ENCODE measurements at places on chromosomes 3 and 15.
A peak's percentile ranks its signal among the peaks of the same experiment; 100 is the strongest.

DNA sequence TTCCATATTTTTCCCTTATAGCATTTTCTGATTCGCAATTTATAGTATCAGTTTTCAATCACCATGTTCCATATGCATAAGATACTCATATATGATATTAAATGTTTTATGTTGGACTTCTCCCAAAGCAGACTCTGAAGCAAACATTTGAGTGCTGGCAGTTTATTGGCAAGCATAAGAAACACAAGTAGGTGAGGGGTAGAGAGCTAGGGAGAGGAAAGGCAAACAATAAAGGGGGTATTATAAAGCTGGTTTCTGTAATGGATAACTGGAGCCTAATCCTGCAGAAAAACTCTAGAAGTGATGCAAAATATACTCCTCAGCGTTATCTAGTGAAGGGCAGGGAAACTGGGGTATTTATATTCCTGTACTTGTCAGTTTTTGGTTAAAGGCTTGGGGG lies 491.5 kb upstream of the TGFBR2 start:
- no peak for DNase-seq

- no peak for DNase-seq
These were observed 97.5 kb downstream of the CHDH start for GRCh38 chr3:53748512-53749271.

DNA sequence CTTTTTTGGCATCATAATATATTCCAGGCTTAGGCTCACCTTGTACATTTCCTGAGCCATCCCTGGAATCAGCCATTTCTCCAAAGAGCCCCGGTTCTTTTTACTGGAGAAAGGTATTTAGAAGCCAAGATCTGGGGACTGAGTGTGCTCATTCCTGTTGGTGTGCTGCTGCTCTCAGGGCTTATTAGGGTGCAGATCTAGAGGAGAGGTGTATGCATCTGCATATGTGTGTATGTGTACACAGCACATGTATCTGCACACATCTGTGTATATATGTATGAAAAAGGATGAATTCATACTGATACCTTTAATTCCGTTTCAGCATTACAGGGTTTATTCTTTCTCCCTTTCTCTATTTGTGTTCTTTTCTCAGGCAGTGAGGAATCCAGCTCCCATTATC lies 162.1 kb upstream of the BHLHE40 start:
- no peak for DNase-seq

DNA sequence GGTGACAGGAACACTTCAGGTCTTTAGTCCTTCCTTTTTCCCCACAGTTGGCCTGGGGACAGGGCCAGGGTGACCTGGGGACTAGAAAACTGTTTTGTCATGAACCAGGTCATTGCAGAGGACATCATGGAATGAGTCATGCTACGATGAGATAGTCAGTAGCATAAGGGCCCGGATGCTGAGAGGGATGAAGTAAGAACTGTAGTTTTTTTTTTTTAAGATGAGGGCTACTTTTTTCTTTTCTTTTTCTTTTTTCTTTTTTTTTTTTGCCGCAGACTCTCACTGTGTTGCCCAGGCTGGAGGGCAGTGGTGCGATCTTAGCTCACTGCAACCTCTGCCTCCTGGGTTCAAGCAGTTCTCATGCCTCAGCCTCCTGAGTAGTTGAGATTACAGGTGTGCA lies 8.0 kb downstream of the MAP2K5 start:
- no peak for DNase-seq

DNA sequence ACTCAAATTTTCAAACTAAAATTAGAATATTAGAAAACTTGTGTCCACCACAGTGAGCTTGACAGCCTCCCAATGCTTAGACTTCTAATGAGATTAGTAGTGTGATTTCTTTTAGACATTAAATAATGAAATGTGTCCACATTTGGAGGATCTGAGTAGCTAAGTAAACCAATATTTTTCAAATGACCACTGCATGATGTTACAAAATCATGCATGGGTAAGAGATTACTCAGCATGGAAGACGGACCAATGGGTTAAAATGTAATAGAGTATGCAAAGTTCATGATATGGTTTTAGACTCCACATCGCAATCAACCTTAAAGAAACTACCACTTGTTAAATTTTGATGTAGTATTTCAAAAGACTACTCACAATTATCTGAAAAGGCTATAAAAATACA lies 130.6 kb downstream of the IMPG2 start:
- DNase-seq, result no peak

DNA sequence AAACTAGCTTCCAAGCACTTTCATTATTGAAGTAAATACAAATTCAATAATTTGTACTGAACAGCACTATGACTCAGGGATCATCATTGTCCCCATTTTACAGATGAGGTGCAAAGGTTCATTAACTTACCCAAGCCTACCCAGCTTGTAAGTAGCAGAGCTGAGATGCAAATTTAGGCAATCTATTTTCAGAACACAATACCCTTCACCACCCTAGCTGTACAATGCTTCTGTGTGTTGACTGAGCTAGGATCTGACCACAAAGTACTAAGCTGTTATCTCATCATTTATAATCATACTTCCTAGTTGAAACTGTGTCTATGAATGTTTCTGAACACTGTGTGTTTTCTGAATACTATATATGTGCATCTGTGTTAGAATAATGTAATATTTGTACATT lies 3.2 kb upstream of the ILDR1 start:
- no peak for DNase-seq

DNA sequence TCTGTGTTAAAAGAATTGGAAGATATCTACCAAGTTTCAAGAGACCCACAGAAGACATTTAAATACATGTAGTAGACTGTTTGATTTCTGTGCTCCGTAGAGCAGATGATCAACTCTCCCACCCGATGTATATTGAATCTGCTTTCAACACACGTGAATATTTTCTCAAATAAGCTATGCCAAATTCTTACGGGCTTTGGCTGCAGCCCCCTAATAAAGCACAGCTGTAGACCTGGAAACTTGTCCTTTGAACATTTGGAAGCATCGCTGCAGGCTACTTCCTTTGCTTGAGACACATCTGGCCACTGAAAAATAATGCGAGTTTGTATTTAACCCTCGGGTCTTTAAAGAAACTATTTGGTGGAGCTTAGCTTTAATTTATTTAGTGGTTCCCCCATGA lies 98.3 kb upstream of the SELENOK start:
- no peak for DNase-seq

- no peak for DNase-seq
These were observed 43.5 kb downstream of the PTH1R start for GRCh38 chr3:46921041-46921440.

DNA sequence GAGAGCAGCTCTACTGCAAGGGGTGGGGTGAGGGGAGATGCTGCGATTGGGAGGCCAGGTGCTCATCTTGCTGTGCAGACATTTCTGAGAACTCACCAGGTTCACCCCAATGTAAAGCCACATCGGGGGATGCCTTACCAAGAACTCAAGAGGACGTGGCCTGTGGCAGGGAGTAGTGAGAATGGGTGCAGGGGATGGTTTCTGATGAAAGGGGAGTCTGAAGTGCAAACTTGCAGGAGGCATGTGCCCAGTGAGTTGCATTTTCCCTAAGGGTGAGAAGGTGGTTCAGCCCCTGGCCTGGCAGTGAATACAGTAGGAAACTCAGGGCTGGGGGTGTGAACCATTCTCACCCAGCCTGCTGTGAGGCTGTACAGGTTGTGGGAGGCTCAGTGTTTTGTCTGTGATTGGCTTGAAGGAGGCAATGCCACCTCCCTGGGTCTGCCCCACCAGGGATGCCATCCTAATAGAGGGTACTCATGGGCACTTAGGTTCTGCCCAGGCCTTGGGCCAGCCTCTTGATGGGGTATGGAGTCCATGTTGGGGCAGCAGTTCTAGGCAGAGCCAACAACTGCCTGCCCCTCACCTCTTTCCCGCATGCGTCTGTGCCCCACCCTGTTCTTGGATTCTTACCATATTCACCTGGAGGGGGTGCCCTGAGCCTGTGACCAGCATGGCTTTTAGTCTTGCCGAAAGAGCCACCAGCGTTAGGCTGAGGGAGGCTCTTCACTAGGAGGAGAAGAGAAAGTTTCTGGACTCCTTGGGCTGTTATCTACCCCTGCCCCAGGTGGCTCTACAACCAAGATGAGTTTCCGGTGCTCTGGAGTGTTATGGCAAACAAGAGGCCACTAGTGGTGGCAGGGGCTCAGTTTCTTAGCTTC lies 4.5 kb downstream of the HEMK1 start:
- DNase-seq, result peak; percentile 41

GRCh38 chr3:182357928-182358327 lies 435.4 kb upstream of the ATP11B start:
- DNase-seq, result no peak
